ENCODE measurements at places on chromosomes 2 and 18.

- DNase-seq = no peak
These were observed 233.4 kb upstream of the SMIM21 start for GRCh38 chr18:75660932-75661331.

GRCh38 chr18:48065601-48065995 lies 135.1 kb upstream of the SMAD2 start:
- no peak for DNase-seq

DNA sequence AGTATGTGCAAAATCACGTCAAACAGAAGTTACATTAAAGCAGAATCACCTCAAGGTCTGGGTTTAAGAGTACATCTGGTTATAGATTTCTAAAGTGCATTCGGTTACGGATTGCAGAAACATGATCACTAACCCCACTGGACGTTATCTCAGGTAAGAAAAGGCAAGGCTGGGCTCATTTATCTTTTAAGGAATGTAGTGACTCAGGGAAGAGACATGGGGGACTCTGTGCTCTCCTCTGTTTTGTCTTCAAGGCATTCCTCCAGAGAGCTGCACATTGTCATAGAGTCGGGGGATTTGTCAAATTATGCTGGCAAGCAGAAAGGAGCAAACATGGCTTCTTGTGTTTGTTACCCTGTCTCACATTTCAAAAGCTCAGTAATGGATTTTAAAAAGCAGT lies 14.3 kb downstream of the WDSUB1 start:
- no peak for DNase-seq

GRCh38 chr2:236728916-236729670 lies 159.5 kb downstream of the ACKR3 start:
- DNase-seq = no peak
